ENCODE measurements at places on chromosomes 3 and 15.
A peak's percentile ranks its signal among the peaks of the same experiment; 100 is the strongest.

- no peak for DNase-seq
Measured at GRCh38 chr15:57319226-57319918, 56.9 kb upstream of the CGNL1 start.

- DNase-seq, result no peak
Measured at GRCh38 chr3:115615001-115615814, 8.1 kb upstream of the GAP43 start.

DNA sequence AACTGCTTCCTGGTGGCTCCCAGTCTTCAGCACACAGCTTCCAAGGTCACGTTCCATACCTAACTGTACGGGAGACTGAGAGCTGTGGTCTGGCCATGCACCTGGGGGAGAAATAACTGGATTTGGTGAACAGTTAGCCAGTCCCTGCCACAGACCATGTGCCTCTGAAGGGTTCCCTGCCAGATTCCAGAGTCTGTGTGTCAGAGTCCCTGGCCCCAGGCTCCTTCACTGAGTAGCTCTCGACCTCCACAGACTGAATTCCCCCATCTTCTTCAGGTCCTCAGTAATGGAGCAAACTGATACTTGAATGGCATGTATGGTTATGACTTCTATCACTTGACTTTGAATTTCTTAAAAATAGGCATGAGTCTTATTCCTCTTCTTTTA lies 17.5 kb downstream of the MKRN2OS start:
- DNase-seq, result no peak

DNA sequence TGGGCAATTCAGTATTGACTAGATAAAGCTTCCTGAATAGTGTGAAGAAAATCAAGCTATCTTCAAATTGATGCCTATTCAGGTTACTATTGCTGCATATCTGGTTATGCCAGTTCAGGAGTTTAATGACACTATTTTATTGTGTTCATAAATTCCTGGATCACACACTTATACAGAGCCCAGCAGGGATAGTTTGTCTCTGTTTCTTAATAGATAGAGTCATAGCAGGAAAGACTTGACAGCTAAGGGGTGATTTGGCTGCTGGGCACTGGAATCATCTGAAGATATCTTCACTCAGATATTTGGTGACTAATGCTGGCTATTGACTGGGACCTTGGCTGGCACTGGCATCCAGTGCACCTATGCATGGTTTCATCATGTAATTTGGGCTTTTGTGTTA lies 187.8 kb downstream of the PYDC2 start:
- DNase-seq, result no peak

DNA sequence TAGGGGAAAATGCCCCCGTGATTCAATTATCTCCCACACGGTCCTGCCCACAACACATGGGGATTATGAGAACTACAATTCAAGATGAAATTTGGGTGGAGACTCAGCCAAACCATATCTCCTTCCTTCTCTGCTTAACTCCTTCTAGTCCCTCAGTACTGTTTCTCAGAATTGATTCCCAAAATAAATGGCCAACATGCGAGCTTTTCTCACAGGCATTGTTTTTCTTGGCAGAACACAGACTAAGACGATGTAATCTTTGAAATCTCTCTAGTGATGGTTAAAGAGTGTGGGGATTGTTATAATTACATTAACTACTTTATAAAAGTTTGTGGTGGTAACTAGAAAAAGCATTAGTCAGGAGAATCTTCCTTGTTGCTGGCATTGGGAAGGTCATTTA lies 366.5 kb downstream of the LPP start:
- no peak for DNase-seq

- DNase-seq, result no peak
Measured at GRCh38 chr3:122468896-122469533, 45.7 kb downstream of the KPNA1 start.

DNA sequence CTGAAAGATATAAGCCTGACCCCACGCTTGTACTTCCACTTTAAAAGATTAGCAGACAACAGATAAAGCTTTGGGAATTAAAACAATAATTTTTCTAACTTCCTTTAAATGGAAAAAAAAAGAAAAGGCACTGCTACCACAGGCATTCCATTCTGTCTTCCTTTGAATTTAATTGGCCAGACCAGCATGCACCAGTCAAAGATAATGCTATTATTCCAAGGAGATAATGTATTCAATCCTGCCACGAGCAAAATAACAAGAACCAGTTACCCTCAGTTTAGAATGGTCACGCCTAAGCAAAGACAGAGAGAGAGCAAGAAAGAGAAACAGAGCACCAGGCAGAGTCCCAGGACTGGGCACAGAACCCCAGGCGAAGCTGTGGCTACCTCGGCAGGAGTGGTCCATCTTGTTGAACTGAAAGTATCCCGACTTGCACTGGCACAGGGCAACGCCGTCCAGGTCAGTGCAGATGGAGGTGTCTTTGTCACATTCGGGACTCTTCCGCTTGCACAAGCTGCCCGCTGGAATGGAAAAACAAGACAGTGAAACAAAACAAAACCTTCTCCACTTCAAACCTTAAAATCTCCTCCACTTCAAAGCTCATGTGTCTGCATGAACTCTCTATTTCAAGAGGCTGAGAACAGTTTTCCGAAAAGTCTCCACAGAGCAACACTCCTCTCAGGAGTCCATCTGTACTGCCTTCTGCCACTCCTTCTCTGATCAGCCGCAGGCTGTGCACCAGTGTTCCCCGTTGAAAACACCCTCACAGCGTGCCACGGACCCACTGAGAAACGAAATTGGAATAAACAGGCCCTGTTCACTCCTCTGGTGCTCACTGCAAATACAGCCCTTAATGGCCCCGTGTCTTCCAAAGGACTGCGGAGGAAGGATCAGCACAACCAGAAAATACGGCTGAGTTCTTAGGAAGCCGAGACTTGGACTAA lies 58.2 kb downstream of the HEG1 start:
- no peak for DNase-seq

DNA sequence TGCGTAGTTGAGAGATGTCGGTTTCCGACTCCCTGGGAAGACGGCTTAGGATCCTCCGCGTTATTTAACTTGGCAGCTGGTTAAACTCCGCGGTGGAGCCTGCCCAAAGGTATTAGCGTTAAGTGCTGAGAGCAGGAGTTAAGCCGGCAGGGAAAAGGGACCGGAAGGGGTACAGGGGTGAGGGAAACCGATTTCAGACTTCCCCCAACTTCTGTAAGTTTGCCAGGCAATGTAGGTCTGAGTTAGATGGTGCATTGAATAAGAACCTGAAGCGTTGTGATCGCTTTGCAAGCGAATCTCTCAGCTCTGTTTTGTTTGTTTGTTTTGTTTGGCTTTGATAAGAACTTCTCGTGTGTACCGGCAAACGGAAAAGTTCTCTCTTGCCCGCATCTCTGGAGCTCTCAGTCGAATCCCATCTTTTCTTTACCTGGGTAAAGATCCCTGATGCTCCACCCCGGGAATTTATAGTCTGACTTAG lies 6.0 kb upstream of the FEZF2 start:
- no peak for DNase-seq

- no peak for DNase-seq
Measured at GRCh38 chr3:165196577-165197480, 645 bp upstream of the SLITRK3 start.

- DNase-seq, result no peak
Measured at GRCh38 chr15:33425142-33425541, 114.4 kb downstream of the RYR3 start.

DNA sequence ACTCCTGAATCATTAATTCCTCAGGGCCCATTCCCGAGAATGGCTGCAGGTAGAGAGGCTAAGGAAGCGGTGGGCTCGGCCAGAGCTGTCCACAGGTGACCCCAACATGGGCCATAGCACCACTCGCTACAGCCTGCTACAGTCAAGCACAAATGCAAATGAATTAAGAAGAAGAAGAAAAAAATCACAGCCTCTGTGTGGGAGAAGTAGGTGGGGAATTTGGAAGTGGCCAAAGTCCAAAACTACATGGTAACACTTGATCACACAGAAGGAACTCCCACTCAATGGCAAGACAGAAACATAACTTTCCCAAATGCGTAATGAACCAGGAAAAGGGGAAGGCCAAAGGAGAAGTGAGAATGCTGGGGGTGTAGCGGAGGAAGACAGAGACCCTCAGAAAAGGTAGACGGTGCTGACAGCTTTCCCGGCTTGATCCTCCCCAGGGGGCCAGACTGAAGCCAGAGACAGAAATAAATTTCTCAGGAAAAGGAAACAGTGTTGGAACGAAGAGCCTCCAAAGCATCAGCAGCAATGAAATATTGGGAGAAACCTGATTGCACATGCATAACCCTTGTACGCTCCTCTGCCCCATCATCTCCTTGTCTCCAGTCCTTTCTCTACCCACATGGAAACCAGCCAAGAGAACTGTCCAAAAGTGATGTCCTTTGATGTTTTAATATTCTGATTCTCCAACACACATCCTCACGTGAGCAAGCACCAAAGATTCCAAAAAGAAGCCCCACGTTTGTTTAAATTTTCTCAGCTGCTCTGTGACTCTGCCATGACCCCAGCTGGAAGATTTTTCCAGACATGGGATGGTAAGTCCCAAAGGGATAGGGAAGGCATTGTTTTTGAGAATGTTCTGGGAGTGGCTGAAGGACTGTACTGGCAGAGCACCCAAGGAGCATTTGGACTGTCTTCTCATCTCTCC lies 107.6 kb downstream of the OXNAD1 start:
- DNase-seq, result no peak

DNA sequence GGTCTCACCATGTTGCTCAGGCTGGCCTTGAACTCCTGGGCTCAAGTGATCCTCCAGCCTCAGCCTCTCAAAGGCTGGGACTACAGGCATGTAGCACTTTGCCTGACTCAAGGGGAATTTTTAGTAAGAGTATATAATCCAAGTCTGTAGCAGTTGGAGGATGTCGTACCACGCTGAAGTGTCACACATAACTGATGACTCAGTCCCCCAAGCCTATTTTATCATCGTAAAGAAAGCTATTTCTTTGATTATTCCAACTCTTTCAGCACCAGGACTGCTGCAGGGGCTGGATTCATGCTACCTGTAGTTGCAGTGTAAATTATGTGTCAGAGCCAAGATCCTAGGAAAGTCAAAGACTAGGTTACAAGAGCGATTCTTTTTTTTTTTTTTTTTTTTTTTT lies 1.4 kb upstream of the PRKCI start:
- DNase-seq, result no peak

- DNase-seq, result no peak
Measured at GRCh38 chr3:80350771-80351170, 583.0 kb upstream of the ROBO1 start.

DNA sequence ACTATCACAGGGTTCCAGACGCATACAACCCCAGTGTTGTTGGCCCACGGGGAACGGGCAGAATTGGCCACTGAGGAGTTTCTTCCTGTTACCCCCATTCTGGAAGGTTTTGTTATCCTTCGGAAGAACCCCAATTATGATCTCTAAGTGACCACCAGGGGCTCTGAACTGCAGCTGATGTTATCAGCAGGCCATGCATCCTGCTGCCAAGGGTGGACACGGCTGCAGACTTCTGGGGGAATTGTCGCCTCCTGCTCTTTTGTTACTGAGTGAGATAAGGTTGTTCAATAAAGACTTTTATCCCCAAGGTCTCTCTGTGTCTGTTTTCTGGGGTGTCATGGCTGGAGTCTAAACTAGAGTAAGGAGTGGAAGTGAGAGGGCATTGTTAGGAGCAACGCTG lies 5.7 kb upstream of the EIF4G1 start:
- no peak for DNase-seq

GRCh38 chr15:73744293-73744692 lies 8.9 kb downstream of the INSYN1 start:
- DNase-seq, result no peak

- no peak for DNase-seq
Measured at GRCh38 chr3:186080849-186081438, 27.9 kb downstream of the ETV5 start.

DNA sequence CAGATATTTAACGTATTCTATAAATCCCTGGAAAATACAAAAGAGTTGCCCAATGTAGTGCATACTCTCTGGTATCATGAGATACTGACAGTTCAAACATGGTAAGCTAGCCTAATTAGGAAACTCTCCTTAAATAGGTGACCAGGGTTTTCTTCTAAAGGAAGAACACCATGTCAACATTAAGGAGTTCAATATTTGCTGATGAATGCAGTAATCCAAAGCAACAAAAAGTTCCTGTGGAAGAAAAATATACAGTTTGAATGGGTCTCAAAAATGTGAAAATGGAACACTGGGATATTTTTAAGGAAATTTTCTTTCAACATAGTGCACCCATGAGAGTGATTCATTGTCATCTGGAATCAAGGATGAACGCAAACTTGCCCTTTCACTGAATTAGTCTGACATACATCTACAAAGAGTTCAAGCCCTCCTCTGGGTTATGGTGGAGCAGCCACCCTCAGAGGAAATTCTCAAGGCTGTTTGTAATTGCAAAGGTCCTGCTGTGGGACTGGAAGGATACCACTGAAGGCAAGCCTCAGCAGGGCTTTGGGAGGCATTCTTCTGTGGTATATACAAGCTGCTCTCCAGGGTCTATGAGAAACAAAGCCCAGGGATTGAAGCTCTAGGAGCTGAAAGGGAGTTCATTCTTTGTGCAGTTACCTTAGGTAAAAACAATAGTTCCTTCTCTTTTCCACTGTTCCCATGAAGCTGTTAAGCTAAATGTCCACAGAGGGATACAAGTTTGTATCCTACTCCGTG lies 700.3 kb downstream of the TUSC7 start:
- no peak for DNase-seq

- DNase-seq, result peak; percentile 7
Measured at GRCh38 chr3:129824926-129825541, 68.5 kb downstream of the TMCC1 start.

DNA sequence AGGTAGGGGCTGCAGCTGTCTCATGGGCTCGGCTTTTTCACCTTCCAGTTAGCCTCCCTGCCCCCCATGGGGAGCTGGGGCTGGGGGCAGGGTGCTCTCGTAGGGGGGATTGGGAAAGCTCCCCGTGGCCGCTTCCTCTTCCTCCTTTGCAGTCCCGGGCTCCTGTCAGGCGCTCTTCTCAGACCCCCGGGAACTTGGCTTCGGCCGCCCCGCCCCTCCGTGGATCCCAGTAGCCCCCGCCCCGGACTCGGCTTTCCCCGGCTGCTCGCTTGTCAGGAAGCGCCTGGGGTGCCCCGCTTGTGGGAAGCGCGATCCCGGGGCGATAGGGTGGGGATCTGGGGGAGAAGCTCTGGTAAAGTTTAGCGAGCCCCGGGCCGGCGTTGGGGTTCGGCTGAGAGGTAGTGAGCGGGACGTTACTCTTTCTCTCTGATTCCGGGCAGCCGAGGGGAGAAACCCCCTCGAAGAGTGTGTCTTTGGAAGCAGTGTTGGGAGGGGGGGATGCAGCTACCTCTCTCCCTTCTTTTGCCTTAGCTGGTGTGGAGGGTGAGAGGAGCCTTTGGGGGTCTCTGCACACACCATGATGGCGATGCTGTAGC lies 611 bp downstream of the PIAS1 start:
- DNase-seq, result peak; percentile 10

GRCh38 chr15:65377105-65377975 lies 462 bp downstream of the IGDCC3 start:
- DNase-seq, result no peak

DNA sequence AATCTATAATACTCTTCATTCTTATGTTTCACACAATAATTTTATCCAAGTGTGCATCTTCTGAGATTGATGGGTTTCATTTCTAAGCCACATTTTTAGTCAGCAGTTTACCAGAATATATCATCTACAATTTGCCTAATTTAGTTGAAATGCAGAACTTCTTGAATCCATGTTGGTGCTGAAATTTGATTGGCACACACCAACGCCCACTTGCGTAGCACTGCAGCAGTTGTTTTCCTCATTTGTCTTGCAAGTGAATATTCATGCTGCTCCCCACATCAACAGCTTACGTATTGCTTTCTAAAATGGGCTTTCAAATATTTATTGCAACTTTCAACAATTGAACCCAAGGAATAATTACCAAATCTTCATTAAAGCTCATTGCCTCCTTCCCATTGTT lies 87.8 kb upstream of the CTDSPL start:
- no peak for DNase-seq

GRCh38 chr3:32432711-32433530 lies 41.3 kb downstream of the CMTM7 start:
- no peak for DNase-seq

Measured in T-cell (primary cell).